ENCODE measurements at places on chromosomes 7 and 10.

GRCh38 chr7:158228986-158229385 is 358.6 kb downstream of the PTPRN2 start:
- no peak for DNase-seq

GRCh38 chr10:71795248-71795647 is 21.9 kb upstream of the VSIR start:
- no peak for DNase-seq

GRCh38 chr10:133276435-133277201 is at the start of gene ADAM8:
Gene ADAM8 (minus strand): TSS chr10:133276868. CDS start chr10:133276817, 51 bp downstream.
- DNase-seq = peak; percentile 63

DNA sequence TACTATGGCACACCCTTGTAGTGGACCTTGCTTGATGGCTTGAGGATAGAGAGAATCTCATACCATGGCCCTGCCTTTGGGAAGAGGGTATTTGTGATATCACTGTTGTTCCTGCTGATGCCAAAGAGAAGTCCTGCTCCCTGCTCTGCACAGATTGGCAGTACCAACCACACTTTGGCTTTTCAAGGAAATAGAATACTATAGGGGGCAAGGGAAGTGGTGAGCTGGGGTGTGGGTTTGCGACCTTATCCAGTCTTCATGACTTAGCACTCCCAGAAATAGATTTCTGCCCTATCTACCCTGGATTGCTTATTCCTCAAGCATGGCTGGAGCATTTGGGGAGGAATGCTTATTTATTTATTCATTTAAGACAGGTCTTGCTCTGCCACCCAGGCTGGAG is 6.8 kb upstream of the MAPK8 start:
- no peak for DNase-seq

DNA sequence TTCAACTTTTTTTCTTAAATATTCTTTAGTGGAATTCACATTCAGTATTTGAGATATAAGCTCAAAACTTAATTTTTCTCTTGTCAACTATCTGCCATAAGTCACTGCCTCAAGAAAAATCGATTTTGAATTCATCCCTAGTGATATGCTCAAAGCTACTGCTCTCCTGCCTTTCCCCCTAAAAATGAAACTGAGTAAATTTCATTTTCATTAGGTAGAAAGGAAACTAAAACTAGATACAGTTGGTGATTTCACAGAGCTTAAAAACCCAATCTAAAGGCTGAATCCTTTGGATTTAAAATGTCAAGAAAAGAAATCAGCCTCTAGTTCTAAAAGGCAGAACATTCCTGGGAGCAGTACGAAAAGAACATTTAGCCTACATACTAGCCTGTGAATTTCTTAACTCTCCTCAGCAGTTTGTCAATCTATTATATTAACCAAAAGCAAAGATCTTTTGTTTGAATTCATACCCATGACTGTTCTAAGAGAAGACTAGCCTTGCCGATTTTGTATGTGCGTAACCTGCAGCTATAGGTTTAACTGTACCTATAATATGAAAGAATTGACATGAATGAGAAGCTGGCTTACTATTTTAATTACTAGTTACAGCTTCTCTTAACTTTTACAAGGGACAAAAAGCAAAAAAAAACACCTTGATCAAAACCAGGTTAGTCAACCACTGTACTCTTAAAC is 4.9 kb upstream of the FAM53B start:
- DNase-seq = no peak

DNA sequence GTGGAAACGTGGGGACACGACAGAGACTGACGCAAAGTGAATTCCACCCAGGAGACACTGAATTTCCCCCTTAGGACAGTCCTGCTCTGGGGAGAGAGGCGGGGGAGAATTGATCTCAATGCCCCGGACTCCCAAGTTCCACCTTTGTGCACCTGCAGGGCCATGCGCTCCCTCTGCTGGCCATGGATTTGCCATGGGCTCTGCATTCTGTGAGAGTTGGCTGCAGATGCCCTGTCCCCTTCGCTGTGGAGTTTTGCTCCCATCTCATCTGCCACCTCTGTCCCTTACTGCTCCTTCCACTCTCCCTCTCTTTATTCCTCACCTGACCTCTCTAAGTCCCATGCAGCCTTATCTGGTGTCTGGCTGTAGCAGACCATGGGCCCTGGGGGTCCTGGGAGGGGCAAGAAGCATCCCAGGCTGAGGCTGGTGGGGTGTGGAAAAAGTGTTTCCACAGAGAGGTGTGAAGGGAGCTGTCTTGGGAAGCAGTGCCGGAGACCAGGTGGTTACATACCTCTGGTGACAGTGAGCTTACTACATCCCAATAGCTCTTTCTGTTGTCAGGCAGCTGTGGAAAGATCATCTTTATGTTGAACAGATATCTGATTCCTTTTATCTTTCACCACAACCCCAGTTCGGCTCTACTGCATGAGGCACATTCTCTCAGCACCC is 14.3 kb downstream of the GHRHR start:
- DNase-seq = no peak

DNA sequence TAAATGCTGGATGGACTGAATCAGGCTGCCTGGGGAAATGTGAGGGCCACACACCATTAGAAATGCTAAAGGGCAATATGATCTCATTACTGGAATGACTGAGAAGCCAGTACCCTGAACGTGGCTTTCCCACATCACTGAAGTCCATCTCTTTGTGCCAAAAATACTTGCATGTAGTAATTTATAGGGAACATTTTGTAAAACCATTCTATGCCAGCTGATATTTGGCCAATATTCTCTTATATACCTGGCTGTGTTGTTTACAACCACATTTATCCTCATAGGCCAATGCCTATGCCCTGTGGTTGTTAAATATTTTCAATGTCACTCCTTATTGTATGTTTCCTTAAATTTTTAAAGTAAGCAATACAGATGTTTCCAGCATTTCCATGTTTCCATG is 111.6 kb downstream of the C10orf90 start:
- no peak for DNase-seq

GRCh38 chr7:135362871-135363270 is 129.2 kb downstream of the STRA8 start:
- DNase-seq = no peak

GRCh38 chr10:128645486-128645885 is 519.3 kb upstream of the MKI67 start:
- DNase-seq = no peak

DNA sequence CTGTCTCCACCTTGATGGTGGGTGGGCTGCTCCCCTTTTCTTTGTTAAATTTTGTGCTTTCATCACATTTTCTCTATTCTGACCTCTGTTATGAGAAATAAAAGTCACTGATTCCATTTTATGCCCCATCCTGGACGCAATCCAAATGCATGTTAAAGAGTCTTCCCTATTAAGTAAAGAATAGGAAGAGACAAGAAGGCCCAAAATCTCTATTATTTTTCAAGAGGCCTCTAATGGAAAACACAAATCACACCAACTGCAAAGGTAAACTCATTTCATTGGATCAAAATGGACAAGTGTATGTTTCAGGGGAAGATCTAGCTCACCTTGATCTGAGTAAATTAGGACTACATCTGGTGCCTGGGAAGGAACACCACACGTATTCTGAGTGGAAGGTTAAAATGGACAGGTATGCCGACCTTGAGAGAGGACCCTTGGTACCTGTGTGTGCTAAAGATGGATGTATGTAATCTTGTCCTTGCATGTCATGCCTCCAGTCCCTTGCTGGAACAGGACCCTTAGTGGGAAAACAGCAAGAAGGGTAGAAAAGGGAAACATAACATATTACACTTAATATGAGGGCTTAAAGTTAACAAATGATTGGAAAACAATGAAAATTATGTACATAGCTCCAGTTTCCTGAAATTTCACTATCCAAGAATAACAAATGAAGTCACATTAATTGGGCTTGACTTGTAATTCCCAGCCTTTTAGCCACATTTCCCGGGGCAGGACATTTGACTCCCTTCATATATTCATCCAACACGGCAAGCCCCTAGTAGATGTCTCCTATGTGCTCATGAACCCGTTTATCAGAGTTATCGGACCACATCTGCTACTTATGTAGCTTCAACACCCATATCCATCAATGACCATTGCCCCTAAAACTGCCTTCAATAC is 7.6 kb downstream of the IFIT2 start:
- DNase-seq = no peak

GRCh38 chr10:19629567-19629966 is 186.7 kb upstream of the PLXDC2 start:
- no peak for DNase-seq

GRCh38 chr7:104039363-104039762 is 49.9 kb upstream of the RELN start:
- no peak for DNase-seq

- no peak for DNase-seq
These were observed 31.4 kb downstream of the CASP7 start for GRCh38 chr10:113711142-113711541.

DNA sequence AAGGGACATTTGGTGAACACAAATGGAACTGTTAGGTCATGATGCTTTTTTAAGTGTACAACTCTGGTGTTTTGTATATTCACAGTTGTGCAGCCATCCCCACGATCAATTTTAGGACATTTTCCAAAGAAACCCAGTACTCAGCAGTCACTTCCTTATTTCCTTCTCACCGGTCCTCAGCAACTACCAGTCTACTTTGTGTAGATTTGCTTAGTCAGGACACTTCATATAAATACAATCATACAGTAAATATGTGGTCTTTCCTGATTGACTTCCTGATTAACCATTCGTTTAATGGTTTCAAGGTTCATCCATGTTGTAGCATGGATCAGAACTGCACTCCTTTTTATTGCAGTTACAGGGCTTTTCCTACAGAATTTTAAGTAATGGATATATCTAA is 14.4 kb downstream of the SGPL1 start:
- DNase-seq = no peak

DNA sequence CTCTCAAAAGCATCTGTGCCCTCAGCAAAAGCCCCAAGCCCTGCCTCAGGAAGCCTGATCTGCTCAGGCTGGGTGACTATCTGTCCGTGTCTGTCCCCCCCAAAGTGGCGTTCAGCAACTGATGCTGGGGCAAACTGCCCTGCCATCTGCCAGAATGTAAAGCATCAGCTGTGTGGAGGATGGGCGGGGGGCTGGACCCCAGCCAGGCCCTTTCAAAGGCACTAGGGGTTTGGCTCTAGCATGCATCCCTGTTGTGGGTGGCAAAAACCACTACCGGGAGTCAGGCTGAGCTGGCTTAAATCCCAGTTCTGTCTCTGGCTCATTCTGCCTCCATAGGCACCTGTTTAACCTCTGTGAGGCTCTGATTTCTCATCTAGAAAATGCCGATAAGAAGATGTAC is 35.5 kb downstream of the GPRIN2 start:
- DNase-seq = no peak

- no peak for DNase-seq
These were observed 140.9 kb upstream of the NRBF2 start for GRCh38 chr10:62992145-62992721.

DNA sequence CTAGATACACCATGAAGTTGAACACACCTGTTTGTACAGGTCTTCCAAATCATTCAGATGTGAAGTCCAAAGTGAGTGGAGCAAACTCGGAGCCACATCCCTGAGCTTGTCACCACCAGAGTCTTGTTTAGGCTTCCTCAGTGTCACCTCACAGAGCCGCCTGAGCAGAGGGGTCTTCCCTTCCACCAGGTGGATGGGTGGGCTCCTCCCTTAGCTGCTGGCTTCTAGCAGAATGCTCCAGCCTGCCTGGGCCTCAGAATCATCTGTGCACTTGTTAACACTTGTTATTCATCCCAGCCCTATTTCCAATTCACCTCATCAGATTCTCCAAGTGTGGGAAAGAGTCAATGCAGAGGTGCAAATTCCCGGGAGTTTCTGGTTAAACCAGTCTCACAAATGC is 32.5 kb downstream of the C10orf71 start:
- DNase-seq = no peak

GRCh38 chr10:74930965-74931364 is 104.6 kb downstream of the KAT6B start:
- DNase-seq = no peak

DNA sequence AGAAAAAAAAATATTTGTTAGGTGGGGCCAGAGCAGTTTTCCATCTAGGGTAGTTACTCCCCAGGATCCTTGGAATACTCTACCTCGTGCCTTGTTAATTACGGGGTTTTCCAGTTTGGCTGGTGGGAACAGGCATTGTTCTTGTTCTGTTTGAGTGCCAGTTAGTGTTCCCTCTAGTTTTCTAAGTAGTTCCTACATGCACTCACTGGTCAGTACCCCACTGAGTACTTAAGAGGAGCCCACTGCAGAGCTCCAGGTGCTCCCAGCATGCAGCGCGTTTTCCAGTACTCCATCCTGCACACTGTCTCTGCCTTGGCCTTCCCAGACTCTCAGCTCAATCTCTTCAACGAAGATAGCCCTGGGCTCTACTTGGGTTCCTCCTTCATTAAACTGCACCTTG is 58.0 kb downstream of the AHCYL2 start:
- DNase-seq = no peak

DNA sequence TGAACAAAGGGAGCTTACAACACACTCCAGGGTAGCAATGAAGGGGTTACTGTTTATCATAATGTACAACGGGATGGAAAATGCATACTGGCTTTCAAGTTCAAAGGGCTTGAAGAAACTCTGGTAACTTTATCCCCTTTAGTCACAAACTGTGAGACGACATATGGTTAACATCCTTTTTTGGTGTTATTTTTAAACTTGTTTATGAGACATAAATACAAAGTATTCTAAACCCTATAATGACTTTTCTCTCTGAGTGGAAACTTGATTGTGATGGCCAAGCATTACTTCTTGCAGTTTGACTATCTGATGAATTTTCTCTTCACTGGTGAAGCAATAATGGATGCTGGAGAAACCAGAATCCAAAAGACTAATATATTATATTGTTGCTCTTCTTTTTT is 62.0 kb upstream of the SEMA3A start:
- no peak for DNase-seq

GRCh38 chr7:30206942-30207341 is 72.2 kb downstream of the MTURN start:
- DNase-seq = no peak

- no peak for DNase-seq
These were observed 16.9 kb downstream of the MEOX2 start for GRCh38 chr7:15669443-15670090.

DNA sequence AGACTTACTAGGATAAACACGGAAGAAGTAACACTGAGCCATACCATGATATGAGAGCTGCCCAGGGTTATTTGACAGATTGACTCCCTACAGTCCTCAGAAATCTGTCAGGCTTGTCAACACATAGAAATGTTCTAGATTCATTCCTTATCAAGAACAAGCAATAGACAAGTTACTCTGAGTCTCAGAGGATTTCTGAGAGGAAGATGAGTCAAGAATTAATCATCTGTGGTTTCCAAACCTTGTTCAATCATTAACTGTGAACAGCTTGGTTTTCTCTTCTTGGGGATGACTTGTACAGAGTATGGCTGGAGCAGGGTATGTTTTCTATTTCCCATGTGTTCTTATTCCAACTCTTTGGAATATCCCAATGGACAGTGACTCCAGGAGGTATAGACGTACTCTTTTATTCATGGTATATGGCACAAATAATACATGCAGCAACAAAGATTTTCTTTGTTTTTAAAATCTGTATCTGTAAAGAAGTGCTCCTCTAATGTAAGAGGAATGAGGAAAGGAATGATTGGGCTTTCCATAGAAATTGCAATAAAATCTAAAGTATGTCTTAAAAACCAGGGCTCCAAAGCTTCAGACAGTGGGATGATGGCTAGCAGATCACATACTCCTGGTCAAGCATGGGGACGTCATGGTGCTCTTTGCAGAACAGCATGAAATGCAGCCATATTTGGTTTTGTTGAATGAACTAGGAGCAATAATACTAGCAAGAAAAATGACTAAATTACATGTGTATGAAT is 11.9 kb upstream of the SFR1 start:
- no peak for DNase-seq

- DNase-seq = no peak
These were observed 19.3 kb downstream of the MYO1G start for GRCh38 chr7:44959433-44959951.

Data from stimulated activated CD8-positive, alpha-beta memory T cell treated with anti-CD3 and anti-CD28 coated beads, Interleukin-4, amount 100 ng/mL, for 24 hours (primary cell).